HFFc6 (cell line): ENCODE measurements at places on chromosomes 16 and 17.

- DNase-seq: no peak
Measured at GRCh38 chr16:89847940-89848297, 19.6 kb downstream of the SPIRE2 start.

- DNase-seq: peak; percentile 36
Measured at GRCh38 chr17:64741038-64741641, 79.0 kb upstream of the SMURF2 start.

- peak; percentile 55 for DNase-seq
Measured at GRCh38 chr17:35084987-35085386, 21.5 kb upstream of the RFFL start.

DNA sequence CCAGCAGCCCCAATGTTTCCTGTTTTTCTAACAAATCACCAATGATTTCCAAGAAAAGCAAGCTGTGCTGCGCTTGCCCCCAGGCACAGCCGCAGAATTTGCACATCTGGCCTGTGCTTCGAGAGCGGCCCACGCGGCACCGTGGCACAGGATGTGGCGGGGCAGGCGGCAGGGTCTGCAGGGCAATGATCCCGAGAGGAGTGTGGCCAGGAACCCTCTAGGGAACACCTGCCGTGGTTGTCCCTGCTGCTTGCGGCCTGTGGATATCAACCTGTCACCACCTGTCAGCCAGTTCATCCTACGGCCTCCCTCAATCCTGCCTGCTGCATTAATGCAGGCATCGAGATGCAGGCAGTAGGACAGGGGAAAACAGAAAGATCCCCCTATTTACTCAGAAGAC is 24.0 kb downstream of the PIK3R5 start:
- DNase-seq: no peak

GRCh38 chr17:5640726-5641125 is 56.4 kb upstream of the NLRP1 start:
- DNase-seq: no peak
